ENCODE measurements at places on chromosomes 1 and 21. TPM values are rescaled to one million over a fixed set of nuclear protein-coding genes. Genes with fewer than 3 reads are reported as not detected.

DNA sequence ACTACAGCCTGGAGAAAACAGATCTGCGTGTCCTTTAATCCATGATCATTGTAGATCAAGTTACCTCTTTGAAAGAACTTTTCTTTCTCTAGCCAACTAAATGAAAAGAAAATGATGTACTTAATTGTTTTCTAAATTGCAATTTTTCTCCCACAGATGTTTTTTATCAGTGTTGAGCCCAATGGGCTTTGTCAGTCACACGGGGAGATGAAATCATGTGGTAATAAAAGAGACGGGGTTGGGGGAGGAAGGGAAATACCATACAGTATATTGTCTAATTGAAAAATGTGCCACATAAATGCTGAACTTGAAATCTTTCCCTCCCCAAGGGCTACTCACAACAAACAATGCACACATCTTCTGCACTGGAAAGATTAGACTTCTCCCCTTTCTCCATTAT, 58.4 kb downstream of the NTMT2 start:
- DNase-seq: no peak

- DNase-seq: no peak
These were observed 65.2 kb upstream of the DIP2A start for GRCh38 chr21:46393451-46393940.

- DNase-seq: no peak
These were observed 4.8 kb downstream of the S1PR1 start for GRCh38 chr1:101241485-101242225.

- DNase-seq: no peak
These were observed 44.9 kb downstream of the RAB3GAP2 start for GRCh38 chr1:220227393-220227792.

DNA sequence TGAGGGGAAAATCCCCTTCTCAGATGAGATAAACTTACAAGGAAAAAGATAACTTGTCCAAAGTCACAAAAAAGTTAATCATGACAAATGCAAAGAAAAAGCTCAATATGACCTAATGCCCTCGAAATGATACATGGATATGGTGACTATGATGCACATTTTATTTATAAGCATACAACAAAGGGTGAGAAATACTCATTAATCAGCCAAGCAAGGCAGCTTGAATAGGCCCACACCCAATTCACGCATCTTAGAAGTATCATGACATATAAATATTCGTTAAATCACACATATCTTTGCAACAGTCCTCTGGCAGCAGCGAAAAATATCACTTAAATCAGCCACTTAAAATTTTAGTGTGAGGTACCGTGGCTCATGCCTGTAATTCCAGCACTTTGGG, 21.7 kb downstream of the EPS15 start:
- no peak for DNase-seq

The PADI2 gene
- total RNA-seq: 5.1 TPM

GRCh38 chr1:956636-957035, 2.4 kb downstream of the NOC2L start:
- no peak for DNase-seq

The IL19 gene
- not detected for total RNA-seq

DNA sequence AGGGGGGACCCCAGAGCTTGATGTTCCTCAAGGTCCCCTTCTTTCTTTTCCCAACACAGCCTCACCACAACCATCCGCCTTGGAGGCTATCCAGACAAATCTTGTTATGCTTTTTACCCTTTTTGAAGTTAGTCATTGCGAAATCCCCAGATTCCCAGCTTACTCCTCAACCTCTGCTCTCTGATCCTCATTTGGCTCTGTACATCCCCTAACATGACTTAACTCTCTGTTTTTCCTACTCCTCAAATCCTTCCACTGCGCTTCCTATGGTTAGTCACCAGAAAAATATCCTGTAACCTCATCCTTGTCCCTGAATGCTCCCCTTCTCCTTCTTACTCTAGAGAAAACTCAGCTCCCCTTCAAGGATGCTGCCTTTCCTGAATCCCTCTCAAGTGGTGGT, 189.1 kb upstream of the POU3F1 start:
- no peak for DNase-seq

DNA sequence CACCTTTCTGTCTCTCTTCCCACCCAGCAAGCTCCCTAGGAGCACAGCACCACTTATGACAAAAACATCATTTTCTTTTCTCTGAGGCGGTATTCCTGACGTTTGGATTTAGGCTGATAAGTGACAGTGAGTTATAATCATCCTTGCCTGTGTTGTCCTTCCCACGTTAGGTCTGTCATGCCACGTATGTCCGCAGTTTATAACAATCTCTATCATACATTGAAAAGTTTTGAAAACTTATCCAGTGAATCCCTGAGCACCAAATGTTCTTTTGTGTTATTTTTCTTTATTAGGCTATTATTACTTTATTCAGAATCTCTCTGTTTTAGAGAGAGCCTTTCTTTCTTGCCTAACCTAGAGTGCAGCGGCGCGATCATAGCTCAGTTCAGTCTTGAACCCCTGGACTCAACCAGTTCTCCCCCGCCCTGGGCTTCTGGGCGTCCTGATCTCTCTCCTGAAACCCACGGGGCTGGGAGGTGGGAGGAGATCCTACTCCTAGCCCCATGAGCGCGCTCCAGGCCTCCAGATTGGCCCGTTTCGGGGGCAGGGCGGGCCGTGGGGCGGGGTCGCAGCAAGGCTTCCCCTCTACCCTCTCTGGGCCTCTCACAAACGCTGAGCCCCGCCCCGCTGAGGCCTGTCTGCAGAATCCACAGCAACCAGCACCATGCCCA, at the start of gene GSTM2:
TSS of gene GSTM2 (plus strand) at position 606 of the 671 bp plus-strand sequence. CDS start at position 665, 59 bp downstream.
- DNase-seq: peak; percentile 95

The OVAAL gene
- total RNA-seq: not detected

The KRTAP12-2 gene
- total RNA-seq: 0.25 TPM

- no peak for DNase-seq
These were observed 75.6 kb upstream of the SLFNL1 start for GRCh38 chr1:41097105-41097504.

Data from WTC11 (cell line).